ENCODE measurements at places on chromosomes 5 and 9.
A peak's percentile ranks its signal among the peaks of the same experiment; 100 is the strongest.

GRCh38 chr5:152376886-152377285 lies 28.2 kb downstream of the NMUR2 start:
- no peak for DNase-seq

DNA sequence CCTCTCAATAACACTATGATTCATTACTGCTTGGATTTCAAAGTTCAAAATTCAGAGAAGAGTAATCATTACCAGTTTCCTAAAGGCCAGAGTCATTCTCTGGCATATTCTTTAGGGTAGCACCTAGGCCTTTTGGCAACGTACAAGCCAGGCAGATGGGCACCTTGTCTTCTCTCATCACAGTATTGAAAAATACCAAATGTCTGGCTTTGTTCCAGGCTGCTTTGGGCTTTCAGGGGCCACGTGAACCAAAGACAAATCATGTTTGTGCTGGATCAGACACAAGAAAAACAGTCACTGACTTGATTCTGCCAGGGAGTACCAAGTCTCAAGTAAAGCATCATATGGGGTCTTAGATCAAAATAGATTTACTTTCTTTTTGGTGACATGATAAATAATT lies 15.5 kb downstream of the MEGF9 start:
- peak; percentile 62 for DNase-seq

DNA sequence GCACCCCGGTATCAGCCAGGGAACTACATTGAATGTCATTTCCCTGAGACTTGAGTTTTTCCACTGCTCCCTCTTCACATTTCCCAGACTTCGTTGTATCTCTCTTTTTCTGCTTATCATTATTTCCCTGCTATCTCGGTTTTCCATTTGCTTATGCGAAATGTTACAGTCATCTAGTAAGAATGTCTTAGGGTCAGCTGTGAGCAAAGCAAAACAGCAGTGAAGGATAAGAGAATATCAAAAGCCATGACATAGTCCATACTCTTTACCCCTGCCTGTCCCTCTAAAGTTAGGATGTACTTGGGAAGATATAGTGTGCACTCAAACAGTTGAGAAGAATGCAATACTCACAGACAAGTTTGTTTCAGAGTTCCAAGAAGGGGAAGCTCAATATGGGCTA lies 88.7 kb downstream of the ITGA1 start:
- DNase-seq = no peak

GRCh38 chr5:120532835-120533234 lies 68.7 kb downstream of the PRR16 start:
- no peak for DNase-seq

All from NCI-H345 (cell line).